Naive B cell (primary cell): ENCODE measurements at places on chromosomes 6 and 20.

GRCh38 chr6:105111871-105112270 is 67.9 kb downstream of the POPDC3 start:
- DNase-seq: no peak

- DNase-seq: no peak
Measured at GRCh38 chr6:24613361-24614042, 32.5 kb downstream of the KIAA0319 start.

GRCh38 chr6:42391441-42391840 is 60.3 kb downstream of the TRERF1 start:
- no peak for DNase-seq

DNA sequence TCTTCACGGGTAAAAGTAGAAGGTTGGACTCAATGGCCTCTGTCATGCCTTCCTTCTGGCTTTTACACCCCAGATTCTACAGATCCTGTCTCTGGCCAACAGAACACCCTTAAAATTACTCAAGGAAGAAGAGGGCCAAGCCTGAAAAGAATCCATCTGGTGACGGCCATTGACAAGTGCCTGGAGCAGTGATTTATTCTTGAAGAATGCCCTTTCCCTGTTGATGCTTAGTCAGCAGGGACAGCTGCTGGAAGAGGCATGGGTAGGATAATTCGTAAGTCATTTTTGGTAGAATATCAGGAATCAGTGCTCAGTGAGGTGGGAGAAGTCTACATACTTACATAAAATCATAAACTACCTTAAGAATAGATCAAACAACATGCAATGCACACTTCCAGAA is 397.9 kb downstream of the SAMD5 start:
- DNase-seq: no peak

- DNase-seq: no peak
Measured at GRCh38 chr6:87645080-87645479, 55.1 kb downstream of the ORC3 start.

DNA sequence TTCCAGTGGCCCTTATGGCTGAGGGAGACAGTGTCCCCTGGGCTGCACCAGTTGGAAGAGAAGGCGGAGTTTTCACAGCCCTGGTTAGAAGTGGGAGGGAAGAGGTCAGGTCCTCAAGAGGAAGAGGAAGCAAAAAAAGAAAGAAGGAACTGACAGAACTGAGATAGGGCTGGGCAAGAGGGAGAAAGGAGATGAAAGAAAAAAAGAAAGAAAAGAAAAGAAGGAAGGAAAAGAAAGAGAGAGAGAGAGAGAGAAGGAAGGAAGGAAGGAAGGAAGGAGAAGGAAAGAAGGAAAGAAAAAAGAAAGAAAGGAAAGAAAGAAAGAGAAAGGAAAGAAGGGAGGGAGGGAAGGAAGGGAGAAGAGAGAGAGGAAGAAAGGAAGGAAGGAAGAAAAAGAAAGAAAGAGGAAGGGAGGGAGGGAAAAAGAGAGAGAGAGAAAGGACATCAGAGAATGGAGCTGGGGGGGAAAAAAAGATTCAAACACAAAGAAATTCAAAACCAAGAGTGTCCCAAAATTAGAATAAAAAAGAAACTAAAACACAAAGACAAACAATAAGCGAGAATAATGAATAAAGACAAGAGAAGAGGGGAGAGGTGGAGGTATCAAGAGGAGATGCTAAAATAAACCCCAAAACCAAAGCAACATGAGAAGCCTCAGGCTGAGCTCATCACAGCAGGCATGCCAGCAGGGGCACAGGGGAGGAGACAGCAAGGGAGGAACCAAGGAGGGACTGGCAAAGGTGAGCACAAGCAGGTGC is 5.3 kb upstream of the FUCA2 start:
- no peak for DNase-seq

DNA sequence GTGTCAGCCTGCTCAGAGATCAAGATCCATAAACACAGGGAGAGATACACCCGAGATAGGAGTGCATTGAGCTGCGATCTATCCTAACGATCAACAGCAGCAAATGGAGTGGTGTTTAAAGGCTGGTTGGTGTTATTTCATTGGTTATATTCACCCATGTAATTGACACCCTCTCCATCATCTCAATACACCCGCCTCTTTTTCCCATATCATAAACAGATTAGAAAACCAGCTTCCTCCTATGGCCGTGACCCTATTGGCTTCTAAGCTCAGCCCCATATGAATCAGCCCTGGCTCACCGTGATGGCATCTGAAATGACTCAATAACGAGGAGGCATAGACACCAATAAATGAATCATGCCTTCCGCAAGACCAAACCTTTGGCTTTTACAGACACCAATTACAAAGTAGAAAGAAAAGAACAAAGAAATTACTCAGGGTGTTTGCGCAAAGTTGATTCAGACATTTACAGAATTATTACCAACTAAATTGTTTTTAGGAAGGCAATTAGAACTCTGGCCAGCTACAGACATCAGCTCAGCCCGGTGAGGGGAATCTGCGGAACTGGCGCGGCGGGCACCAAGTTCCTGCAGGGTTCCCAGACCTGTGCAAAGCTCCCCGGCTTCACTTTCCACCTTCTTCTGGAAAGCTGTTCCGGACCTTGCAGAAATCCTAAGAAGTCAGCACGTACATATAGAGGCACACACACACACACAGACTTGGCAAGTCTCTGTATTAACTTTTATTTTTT is 11.5 kb downstream of the PMEPA1 start:
- DNase-seq: no peak

DNA sequence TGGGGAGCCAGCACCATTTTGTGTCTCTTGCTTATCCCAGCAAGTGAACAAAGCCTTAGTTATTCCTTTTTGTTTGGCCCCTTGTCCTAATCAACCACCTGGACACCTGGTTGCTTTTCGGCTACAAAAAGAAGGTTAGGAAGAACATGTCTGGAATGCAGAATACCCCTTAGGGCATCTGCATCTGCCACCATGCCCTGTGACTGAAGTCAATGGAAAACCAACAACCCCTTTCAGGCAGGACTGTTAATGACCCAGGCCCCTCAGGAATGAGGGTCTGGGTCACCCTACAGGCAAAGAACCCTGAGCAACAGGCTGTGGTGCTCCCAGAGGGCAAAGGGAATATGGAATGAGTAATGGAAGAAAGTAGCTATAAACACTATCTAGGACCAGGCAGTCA is 78.5 kb downstream of the PDE10A start:
- DNase-seq: no peak

DNA sequence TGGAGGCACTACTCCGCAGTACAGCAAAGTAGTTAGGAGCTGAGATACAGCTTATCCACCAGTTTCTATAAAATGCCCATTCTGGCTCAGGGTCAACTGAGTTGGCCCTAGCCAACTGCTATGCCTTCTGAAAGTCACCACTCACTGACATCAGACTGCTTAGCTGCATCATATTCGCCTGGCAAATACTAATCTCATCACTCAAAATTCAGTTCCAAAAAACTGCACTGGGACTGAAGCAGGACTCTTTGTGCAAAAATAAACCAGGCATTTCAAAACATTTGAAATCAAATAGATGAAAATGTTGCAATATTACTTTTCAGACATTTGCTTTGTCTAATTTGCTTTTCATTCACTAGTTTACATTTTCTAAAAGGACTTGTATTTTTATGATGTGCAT is 230.0 kb downstream of the ALDH8A1 start:
- no peak for DNase-seq

DNA sequence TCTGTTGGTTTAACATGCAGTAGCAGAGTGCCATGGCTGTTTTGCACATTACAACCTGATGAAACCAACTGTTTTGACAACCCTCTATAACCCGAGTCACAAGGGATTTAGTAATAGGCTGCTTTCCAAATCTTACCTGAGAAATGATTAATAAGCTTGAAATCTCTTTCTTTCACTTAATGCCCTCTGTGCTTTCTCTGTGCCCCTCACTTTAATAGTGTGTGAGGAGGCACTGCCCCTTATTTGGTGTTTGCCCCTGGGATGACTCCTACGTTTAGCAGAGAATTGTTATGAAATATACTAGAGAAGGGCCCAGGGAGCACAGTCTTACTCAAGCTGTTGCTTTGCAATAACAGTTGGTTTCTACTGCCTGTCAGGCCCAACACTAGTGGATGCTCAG is 31.0 kb upstream of the PTCHD4 start:
- no peak for DNase-seq

DNA sequence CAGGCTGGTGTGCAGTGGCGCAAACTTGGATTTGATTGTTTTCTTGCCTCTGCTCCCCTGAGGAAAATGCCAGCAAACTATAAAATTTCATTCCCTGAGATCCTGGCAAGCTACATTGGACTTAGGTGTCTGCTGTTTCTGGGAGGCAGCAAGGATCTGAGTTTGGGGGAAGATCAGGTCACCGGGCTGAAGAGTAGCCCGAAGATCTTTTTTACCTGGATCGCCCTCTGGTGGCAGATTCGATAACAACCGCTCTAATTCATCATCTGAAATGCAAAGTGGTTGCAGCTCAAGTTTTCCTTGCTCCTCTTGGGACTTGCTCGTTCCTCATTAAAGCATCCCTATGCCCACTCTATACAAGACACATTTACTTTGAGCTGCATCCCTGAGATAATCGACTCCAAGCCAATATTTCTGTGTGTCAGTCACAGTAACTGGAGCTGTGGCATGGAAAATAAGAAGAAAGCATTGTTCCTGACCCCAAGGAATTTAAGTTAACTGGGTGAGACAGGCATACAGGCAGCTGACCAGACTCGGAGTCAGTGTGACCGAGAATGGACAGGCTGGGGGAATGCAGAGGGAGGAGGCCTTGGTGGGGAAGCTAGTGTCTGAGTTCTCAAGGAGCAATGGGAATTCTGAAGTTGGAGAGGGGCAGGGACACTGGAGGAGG is 131.8 kb upstream of the PROKR2 start:
- DNase-seq: peak; percentile 23

GRCh38 chr6:87806635-87807034 is 104.6 kb upstream of the AKIRIN2 start:
- DNase-seq: no peak

GRCh38 chr6:32046450-32047083 is 8.4 kb downstream of the CYP21A2 start:
- DNase-seq: no peak

- DNase-seq: no peak
Measured at GRCh38 chr6:6346427-6347023, 26.1 kb upstream of the F13A1 start.

DNA sequence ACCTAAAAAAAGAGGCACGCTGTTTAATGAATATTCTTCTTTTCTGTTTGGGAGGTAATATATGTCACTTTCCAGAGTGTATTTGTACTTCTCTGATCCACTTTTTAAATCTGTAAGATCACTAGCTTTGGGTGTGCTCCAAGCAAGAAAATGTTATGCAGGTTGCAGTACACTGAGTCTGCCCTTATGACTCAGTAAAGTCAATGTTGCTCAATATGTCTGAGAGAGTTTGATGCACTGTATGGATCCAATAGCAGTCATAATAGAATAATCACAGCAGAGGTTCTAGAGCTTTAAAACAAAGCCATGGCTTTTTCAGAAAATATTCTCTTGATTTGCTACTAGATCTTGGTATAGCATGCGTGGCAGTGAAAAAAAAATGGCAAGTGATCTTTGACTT is 525.3 kb upstream of the HTR1E start:
- no peak for DNase-seq

- no peak for DNase-seq
Measured at GRCh38 chr6:131828080-131828479, 20.3 kb downstream of the ENPP1 start.

DNA sequence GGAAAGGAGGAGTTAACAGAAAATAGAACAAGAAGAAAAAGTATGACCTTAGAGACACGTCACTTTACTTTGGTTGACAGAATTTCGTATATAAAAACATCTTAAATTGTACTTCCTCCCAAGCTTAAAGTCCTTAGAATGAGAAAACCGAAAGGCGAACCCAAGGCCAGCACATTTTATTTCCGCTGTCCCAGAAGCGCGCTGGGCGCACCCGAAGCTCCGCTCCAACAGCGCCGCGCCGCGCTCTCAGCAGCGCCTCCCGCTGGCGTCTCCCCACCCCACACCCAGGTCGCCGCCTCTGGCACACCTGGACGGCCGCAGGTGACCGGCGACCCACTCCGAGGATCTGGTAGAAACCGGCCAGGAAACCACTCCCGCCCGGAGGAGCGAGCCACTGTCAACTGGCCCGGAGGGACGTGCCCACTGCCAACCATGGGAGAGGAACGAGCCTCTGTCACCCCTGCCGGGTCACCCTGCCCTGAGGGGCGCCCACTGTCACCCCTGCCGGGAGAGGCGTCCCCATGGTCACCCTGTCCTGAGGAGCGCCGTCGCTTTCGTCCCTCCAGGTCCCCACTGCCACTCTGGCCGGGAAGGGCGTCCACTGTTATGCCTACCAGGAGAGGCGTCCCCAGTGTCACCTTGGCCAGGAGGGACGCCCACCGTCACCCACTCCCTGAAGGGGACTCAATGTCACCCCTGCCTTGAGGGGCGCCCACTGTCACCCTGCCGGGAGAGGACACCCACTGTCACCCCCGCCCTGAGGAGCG is 824 bp downstream of the MPC1 start:
- DNase-seq: peak; percentile 75

DNA sequence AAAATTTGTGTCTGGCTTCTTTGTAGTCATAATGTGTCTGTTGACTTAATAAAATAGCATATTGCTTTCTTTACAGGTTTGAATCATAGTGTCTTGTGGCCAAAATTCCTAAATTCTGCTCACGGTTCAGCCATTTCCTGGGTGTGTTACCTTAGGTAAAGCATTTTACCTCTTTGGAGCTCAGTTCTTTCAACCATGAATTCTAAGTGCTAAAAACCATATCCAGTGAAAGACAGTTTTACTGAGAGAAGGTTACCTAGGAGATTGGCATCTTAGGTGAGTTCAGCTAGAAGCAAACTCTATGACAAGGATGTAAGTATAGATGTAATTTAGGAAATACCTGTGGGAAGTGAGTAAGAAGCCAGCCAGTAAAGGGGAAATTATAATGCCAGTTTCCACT is 20.7 kb downstream of the CRYBG1 start:
- DNase-seq: no peak

DNA sequence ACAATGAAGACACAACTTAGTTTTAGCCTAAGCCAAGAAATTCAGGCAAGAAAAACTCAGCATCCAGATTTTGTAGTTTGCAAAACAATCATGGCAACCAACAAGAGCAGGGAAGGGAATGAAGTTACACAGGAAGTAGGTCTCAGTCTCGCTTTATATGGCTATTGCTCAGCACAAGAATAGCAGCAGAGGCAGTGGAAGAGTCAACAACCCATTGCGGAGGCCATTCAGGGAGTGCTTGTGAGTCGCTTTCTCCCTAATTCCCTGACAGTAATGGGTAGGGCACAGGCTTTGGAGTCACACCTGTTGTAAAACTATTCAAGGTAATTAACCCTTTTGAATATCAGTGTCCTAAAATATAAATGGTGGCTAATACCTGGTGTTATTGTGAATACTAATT is 238.5 kb downstream of the HDGFL1 start:
- no peak for DNase-seq

- DNase-seq: no peak
Measured at GRCh38 chr20:47361057-47361915, 4.8 kb upstream of the ZMYND8 start.

- DNase-seq: no peak
Measured at GRCh38 chr6:54289426-54289825, 18.8 kb upstream of the TINAG start.

- no peak for DNase-seq
Measured at GRCh38 chr20:19975901-19976300, 41.3 kb upstream of the NAA20 start.
